Inflammatory macrophage (primary cell): ENCODE measurements at places on chromosomes 7 and 10.
A peak's percentile ranks its signal among the peaks of the same experiment; 100 is the strongest.

DNA sequence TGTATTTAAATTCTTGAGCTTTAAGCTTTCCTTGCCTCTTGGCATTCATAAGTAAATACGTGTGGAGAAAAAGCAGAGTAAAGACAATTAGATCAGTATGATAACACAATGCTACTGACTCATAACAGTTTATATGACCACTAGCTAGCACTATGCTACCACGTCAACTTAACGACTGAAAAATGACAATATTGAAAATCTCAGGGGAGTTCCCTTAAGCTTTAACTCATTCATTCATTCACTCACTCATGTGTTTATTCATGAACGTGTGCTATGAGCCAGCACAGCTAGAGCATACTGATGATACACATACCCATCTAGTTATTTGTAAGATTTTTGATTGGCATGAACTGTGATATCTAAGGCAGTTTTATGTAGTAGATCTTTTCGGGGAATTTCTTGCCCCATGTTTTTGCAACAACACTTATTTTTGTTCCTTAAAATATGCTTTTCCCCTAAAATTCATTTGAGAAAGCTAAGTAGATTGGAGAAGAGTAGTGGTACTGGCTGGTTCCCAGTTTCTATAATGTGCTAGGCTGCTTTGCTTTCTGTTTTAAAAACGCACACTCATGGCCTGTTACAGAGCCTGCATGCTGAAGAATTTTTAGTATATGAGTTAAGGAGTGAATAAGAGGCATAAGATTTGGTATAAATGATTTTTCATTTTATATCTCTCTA lies 57.4 kb upstream of the ACBD5 start:
- DNase-seq: peak; percentile 24

- DNase-seq: peak; percentile 63
Measured at GRCh38 chr10:72310636-72311035, 36.9 kb downstream of the DDIT4 start.

GRCh38 chr7:71652510-71652909 lies 520.6 kb downstream of the GALNT17 start:
- no peak for DNase-seq

- peak; percentile 65 for DNase-seq
Measured at GRCh38 chr7:38394660-38395059, 121.2 kb upstream of the TARP start.

GRCh38 chr7:2967253-2967652 lies 76.4 kb downstream of the CARD11 start:
- DNase-seq: no peak

DNA sequence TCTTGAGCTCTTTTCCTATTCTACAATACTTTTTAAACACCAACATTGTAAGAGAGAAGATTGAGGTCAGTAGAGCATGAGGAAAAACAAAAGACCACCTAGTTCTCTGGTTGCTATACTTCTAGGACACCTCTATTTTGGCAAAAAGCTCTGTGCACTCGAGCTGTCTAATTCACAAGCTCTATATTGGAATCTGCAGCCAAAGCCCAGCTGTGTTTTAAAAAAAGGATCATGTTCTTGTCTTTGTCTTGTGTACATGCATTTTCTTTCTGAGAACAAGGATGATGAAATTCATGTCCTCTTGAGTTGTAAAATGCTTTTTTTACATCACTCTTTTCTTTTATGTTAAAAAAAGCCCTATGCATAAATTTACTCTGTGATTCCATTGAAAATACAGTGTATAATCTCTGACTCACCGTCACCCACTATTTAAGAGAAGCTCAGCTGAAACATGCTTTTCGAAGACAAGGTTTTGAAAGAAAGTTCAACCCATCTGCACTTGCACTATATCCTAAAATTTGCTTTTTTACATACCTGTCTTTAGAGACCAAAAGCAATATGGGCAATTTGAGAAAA lies 215.5 kb upstream of the VSTM2A start:
- no peak for DNase-seq

DNA sequence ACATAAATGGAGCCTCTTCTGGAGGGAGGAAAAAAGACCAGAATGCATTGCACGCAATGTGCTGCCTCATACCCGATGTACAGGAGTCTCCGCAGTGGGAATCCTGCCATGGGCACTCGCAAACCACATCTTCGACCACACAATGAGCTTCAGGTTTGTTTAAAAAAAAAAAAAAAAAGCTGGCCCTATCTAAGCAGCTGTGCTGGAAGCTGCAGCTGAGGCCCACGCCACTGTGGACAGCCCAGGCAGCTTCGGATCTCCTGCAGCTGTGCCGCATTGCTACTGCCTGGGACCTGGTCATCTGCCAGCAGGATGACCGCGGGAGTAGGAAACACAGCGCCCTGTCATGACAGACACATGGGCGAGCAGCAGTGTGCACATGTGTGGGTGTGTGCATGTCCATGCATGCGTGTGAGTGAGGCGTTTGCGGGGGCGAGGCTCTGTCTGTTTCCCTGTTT lies 26.0 kb downstream of the EN2 start:
- DNase-seq: no peak

- DNase-seq: no peak
Measured at GRCh38 chr7:111485701-111486380, 76.5 kb downstream of the IMMP2L start.

GRCh38 chr10:110171032-110171431 lies 36.4 kb upstream of the MXI1 start:
- DNase-seq: no peak

- DNase-seq: no peak
Measured at GRCh38 chr7:106848851-106849442, 16.1 kb upstream of the PIK3CG start.

DNA sequence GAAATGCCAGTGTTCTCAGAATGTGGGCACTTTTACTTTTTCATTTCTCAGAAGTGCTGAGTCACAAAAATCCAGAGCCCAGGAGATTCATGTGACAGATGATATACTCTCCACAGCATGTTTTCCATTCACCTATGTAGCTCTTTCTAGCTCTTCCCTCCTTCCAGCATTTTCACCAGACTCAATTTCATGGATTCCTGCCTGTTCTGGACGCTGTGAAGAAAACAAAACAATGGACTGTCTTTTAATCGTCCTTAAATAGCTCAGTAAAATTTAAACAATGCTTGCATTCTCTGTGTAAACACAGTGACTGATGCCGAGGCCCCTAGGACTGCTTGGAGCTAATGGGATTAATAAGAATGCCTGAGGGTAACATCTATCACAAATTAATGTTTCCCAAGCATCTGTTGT lies 25.5 kb downstream of the ZNF713 start:
- DNase-seq: no peak

DNA sequence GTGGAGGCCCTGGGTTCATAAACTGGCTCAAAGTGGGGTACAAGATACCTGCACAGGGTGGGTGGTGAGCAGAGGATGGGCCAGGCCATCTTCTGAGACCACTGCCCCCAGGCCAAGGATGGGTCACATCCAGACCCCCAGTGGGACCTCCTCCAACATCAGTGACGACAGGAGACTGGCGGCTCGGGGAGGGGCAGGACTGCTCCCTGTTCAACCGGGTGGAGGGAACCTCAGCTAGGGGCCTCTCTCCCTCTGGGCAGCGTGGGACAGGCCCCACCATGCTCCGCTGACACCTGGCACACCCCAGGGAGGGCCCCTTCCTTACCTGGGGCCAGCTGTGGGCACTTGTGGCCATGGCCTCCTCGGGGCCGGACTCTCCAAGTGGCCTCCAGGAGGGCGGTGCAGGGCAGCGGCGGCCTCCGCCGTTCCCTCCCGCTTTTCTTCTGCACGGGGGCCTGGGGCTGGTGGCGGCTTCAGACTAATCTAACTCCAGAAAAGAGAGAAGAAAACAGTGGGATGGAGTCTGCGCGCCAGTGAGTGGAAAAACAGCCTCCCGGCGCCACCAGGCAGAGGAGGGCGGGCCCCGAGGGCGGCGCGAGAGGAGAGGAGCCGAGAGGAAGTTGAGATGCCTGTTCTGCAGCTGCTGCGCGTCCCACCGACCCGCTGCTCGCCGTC lies at the start of gene CALHM2:
Gene CALHM2, minus strand, starts transcription at position 540 of the 675 bp plus-strand sequence. CDS start 2,429 bp downstream, outside the sequence.
- peak; percentile 70 for DNase-seq

GRCh38 chr10:28925121-28925663 lies 247.9 kb downstream of the BAMBI start:
- DNase-seq: no peak

GRCh38 chr10:128173386-128173785 lies 47.2 kb upstream of the MKI67 start:
- no peak for DNase-seq

DNA sequence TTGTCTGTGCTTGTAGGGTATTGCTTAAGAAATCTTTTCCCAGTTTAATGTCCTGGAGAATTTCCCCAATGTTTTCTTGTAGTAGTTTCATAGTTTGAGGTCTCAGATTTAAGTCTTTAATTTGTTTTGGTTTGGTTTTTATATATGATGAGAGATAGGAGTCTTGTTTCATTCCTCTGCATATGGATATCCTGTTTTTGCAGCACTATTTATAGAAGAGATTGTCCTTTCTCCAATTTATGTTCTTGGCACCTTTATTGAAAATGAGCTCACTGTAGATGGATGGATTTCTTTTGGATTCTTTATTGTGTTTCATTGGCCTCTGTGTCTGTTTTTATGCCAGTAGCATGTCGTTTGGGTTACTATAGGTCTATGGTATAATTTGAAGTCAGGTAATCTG lies 20.2 kb downstream of the ADIRF start:
- DNase-seq: no peak

DNA sequence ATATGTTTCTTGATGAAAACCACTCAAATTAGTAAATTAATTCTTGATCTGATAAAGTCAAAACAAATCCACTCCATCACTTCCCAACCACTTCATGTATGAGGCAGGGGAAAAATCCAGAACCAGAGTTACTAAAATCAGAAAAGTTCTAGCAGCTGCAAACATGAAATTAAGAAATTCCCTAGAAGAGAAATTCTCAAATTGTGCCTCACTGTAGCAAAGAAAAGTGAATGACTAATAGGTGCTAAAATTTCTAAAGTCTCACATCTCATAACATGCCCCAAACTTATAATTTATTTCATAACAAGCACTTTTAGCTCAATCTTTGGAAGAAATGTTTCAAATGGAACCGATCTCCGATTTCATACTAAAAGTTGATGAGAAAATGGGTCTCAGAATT lies 345.0 kb upstream of the AOAH start:
- DNase-seq: no peak

- DNase-seq: no peak
Measured at GRCh38 chr7:94272821-94273583, 121.7 kb upstream of the COL1A2 start.

DNA sequence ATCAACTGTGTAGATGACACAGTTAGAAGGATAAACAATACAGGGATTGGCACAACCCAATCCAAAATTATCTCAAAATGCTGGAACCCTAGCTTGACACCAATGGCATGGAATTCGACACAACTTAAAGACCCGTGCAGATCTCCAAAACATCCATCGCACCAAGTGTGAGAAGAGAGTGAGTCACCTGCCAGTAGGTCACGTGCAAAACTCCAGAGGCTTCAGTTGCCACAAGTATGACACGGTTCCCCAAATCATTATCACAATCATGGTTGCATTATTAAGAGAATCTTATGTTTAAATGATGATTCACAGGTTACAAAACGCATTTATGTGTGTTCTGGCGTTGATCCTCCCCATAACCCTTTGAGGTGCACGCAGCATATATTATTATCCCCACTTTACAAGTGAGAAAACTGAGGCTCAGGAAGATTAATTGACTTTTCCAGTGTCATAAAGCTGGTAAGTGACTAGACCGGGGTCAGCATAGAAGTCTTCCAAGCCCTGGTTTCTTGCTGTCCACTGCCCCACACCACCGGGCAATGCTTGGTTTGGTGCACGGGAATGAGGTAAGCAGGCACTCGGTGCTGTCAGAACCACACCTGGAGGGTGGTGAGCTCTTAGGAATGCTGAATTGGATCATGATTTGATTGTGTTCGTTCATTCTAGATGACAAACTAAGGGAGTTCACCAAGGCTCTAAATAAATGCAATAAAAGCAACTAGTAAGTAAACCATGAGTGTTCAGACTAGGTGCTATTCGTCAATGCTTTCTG lies 23.6 kb upstream of the STK17A start:
- peak; percentile 17 for DNase-seq

- DNase-seq: no peak
Measured at GRCh38 chr7:101772508-101773211, 44.8 kb upstream of the CUX1 start.

- no peak for DNase-seq
Measured at GRCh38 chr7:27173956-27174873, at the start of gene HOXA10. TSS of gene HOXA10 (minus strand) at chr7:27174320. CDS start at chr7:27174306, 14 bp downstream.

GRCh38 chr10:28778524-28778923 lies 101.2 kb downstream of the BAMBI start:
- DNase-seq: no peak

GRCh38 chr7:24668927-24669635 lies 88.2 kb downstream of the GSDME start:
- no peak for DNase-seq

GRCh38 chr7:134829380-134829986 lies 50.0 kb downstream of the CALD1 start:
- DNase-seq: no peak

DNA sequence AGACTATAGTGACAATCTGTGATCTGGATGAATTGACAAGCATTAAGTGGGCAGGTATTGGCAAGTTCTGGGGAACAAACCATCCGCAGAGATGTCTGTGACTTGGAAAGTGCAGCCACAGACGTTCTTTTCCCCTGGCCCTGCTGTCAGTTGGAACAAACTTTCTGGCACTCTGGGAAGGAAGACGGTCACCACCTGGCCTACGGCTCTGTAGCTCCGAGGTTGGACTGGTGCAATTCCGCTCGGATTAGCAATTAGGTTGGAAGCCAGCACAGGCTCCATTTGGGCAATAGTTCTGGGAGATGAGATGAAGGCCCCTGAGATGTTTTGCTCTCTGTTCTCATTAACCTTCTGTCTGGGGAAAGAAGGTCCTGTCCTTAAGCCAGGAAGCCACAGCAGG lies 437.5 kb downstream of the CALN1 start:
- DNase-seq: no peak

GRCh38 chr10:14035506-14035905 lies 295.2 kb downstream of the FRMD4A start:
- no peak for DNase-seq

GRCh38 chr10:61063901-61064300 lies 119.9 kb upstream of the RHOBTB1 start:
- no peak for DNase-seq

DNA sequence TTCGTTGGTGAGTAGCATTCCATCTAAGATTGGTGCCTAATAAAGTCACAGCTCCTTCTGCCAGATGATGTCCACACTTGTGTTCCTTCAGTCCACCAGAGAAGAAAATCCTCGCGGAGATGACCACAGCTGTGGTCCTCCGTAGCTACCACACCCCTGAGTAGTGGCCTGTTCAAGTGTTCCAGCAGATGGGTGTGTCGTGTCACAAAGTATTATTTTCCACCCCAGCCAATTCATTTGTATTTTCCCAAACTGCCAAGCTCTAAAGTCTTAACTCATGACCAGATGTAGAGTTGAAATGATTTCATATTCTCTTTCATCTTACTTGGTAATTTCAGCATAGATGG lies 251.3 kb upstream of the TCF7L2 start:
- no peak for DNase-seq

- DNase-seq: no peak
Measured at GRCh38 chr10:13560597-13560996, 26.2 kb upstream of the PRPF18 start.
